ENCODE measurements at places on chromosomes 7 and 10.

GRCh38 chr7:116499168-116500077, at the start of gene CAV2:
CAV2 (plus strand) TSS chr7:116499738; CDS start chr7:116499782, 44 bp downstream.
- DNase-seq, result no peak

- DNase-seq, result no peak
These were observed 25.5 kb upstream of the EBLN1 start for GRCh38 chr10:22243321-22243720.

DNA sequence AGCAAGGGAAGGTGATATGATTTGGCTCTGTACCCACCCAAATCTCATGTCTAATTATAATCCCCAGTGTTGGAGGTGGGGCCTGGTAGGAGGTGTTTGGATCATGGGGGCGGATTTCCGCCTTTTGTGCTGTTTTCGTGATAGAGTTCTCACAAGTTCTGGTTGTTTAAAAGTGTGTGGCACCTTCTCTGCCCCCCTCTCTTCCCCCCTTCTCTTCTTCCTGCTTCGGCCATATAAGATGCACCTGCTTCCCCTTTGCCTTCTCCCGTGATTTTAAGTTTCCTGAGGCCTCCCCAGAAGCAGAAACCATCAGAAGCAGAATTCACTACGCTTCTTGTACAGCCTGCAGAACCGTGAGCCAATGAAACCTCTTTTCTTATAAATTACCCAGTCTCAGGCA, 21.1 kb downstream of the BTRC start:
- DNase-seq, result no peak

GRCh38 chr7:18653381-18654155, 158.0 kb downstream of the HDAC9 start:
- no peak for DNase-seq

GRCh38 chr7:45479781-45480180, 94.4 kb upstream of the ADCY1 start:
- DNase-seq, result no peak

Measured in SK-N-MC (cell line).